ENCODE measurements at places on chromosomes 6 and 20. TPM values are rescaled to one million over a fixed set of nuclear protein-coding genes. Genes with fewer than 3 reads are reported as not detected.

CALHM4 gene
- polyA plus RNA-seq, result not detected

METTL24 gene
- not detected for polyA plus RNA-seq

TTBK1 gene
- not detected for polyA plus RNA-seq

DEFB129 gene
- polyA plus RNA-seq, result not detected

BHLHE23 gene
- polyA plus RNA-seq, result not detected

WFDC11 gene
- not detected for polyA plus RNA-seq

ZNF334 gene
- 4.0 TPM for polyA plus RNA-seq

COL21A1 gene
- 0.35 TPM for polyA plus RNA-seq

NAA20 gene
- 85.1 TPM for polyA plus RNA-seq

PLCB4 gene
- 18.6 TPM for polyA plus RNA-seq

ADGRF1 gene
- polyA plus RNA-seq, result not detected

NOP56 gene
- polyA plus RNA-seq, result 142 TPM

DNA sequence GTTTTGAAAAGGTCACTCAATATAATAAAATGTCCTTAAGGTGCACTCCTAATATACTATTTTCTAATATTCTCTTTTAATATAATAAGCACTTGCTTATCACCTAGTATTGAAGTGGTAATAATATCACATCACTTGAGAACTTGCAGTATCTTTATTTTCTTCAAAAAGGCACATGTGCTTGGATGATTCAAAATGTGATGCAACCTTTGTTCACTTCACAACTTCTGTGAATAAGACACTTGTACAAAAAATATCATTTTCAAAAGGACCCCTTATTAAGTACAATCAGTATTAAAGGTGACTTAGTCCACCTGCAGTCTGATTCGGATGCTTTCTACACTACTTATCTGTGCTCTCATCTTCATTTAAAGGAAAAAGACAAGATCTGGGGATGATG is 3.4 kb downstream of the PRELID3B start:
- DNase-seq, result no peak

- no peak for DNase-seq
Measured at GRCh38 chr6:78253618-78254017, 600.8 kb downstream of the MEI4 start.

- no peak for DNase-seq
Measured at GRCh38 chr6:1724616-1725015, 114.9 kb downstream of the FOXC1 start.

GRCh38 chr6:137976430-137976829 is 109.4 kb downstream of the TNFAIP3 start:
- DNase-seq, result no peak

DNA sequence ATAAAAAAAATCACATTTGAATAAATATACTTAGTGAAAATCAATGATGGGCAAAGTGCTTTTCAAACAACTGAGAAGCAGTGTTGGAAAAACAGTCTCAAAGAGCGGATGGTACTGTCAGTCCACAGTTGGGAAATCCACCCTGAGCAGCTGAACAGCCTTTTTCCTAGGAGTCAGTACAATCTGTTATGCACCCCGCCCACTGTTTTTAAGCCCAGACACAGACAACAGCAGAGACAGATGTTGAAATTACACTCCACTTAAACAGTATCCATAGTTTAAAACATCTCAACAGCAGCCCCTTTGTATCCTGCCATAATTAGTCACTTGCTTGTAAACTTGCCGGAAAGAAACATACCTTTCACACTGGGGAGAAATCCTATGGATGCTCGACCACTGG is 372 bp downstream of the KIAA0408 start:
- DNase-seq, result no peak

DNA sequence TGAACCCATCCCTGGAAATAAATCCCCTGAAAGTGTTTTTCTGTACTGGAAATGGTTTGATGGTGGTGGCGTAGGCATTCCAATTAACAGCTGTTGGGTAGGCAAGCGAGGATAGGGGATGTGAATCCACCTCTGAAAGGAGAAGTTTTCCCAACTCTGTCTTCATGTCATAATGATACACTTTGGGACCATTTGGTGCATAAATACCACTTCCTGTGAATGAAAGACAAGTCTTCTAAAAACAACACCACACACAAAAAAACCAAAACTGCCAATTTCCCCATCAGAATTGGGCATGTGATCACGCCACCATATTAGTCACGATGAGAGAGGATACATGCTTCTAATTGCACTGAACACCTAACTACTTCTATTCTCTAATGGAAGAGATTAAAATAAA is 6.4 kb downstream of the VNN2 start:
- no peak for DNase-seq

DNA sequence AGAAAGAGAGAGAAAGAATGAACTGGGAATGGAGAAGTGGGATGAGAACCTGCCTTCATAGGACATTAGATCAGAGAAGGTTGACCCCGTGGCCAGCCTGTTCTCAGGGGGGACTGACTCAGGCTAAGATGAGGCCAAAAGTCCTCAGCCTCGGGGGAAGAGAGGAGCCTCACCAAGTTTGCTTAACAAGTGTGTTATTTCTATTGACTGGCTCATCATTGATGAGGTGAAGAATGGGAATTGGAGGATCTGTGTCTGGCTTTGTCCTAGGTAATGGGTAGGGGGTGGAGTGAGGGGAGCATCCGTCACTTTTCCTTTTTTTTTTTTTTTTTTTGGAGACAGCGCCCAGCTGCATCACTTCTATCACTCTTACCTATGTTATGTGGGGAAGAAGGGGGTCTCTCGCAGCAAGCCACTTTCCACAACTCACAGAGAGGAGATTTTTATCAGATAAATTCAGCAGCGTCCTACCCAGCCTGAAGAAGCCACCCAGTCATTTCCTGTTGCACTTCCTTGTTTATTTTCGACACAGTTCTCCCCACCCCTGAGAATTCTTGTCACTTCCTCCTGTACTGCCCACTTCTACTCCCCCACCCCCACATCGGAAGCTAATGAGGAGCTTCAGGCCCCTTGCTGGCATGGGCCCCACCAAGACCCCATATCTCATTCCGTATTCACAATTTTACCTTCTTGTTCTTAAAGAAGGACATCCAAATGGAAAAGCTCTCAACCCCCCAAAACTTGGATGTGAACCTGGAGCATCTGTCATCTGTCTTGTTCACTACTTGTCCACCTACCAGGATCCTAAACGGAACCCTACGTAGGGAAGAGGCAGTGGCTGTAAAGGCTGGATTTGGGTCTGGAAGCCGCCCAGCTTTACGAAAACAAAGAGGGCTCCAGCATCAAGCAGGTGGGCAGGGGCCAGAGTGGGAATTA is 2.8 kb upstream of the RNASET2 start:
- DNase-seq, result no peak

GRCh38 chr20:11511821-11512220 is 405.9 kb upstream of the BTBD3 start:
- no peak for DNase-seq

- no peak for DNase-seq
Measured at GRCh38 chr20:60565083-60565482, 606.9 kb downstream of the CDH26 start.

DNA sequence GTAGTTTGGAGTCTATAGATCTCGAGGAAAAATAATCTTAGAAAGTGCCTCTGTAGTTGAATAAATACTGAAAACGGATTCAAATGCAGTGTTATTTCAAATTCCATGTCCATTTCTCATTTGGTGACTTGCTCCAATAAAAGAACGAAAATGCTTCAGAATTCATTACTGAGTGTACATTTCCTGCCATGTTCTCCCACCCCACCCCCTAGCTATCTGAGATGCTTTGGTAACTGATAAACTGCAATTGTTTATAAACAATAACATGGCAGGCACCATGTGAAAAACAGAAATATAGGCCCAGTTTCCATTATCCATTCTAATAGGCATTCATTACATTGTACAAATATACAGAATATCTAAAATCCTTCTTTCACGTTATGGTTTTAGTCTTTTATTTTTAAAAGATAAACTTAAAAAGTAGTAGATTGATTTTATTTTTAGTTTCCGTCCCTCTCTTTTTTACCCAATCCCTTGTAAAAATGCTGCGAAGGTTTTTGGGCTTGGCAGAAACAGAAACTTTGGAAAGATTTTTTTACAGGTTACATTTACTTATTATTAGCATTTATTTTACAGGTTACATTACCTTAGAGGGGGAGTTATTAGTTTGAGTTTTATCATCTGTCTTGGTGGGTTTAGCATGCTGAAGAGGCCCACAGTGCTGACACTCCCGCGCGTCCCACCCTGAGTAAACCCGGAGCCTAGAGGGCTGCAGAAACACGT is 1.5 kb downstream of the FAM162B start:
- DNase-seq, result no peak

- no peak for DNase-seq
Measured at GRCh38 chr6:9938801-9939200, 476.1 kb downstream of the TFAP2A start.

- no peak for DNase-seq
Measured at GRCh38 chr20:58076405-58076804, 152.0 kb downstream of the ANKRD60 start.

DNA sequence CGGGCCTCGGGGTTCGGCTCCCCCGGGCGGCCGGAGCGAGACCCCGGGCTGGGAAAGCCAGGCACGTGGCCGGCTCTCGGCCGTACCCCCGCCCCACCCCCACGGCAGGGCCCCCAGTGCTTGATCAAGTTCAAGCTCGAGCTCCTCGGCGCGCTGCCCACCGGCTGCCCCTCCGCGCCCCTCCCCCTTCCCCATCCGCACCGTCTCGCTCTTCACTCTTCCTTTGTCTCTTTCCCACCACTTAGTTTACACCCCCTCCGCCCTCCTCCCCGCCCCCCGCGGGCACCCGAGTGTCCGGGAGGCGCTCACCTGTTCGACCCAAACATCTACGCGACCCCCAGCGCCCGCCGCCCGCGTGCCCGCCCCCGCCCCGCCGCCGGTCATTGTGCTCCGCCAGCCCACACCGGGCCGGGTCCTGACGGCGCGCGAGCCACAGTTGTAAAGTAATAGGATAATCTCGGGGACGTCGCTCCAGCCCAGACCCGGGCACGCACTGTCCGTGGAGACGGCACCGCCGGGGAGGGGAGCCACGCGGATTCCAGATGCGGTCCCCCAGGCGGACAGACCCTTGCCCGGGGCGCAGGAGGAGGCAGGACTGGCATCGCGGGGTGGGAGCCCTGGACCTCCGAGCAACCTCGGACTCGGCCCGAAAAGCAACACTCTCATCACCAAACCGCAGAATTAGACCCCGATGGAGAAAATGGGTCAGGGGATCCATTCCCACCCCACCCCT is 100.7 kb downstream of the NOL4L start:
- DNase-seq, result no peak

DNA sequence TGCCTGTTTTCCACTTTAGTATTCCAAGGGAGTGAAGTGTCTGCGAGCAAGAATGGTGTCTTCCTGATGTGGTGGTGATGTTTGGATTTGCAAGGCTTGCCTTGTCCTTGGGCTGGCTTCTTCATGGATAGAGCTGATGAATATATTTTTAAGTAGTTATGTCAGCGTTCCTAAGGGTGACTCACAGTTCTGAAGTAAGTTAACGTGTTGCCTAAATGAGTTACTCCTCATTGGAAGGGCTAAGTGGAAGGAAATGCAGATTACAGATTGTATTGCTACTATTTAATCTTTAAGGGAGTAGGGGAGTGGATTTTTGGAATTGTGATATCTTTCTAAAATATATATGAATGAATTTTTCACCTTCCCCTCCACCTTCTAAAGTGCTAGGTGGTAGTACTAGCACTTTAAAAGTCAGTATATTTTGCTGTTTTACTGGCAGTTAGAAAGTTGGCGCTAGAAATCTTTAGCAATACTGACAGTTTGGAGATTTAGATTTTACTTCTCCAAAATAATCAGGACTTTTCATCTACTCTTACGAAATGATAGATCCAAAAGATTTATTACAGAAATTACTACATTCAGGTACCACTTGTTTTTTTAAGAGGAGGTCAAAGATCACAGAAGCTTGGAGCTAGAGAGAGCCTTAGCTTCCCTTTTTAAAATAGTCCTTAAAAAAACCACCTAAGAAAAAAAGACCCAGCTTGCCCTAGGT is 197.4 kb downstream of the JARID2 start:
- DNase-seq, result peak; percentile 72

GRCh38 chr20:62409086-62409853 is 2.2 kb upstream of the CABLES2 start:
- DNase-seq, result no peak

GRCh38 chr6:159788753-159789376 is 537 bp downstream of the TCP1 start:
- no peak for DNase-seq

- DNase-seq, result no peak
Measured at GRCh38 chr6:44699082-44699481, 311.6 kb downstream of the CDC5L start.

GRCh38 chr20:24470746-24471582 is 1.5 kb downstream of the SYNDIG1 start:
- no peak for DNase-seq

GRCh38 chr20:38342216-38342615 is 4.1 kb upstream of the LBP start:
- no peak for DNase-seq

DNA sequence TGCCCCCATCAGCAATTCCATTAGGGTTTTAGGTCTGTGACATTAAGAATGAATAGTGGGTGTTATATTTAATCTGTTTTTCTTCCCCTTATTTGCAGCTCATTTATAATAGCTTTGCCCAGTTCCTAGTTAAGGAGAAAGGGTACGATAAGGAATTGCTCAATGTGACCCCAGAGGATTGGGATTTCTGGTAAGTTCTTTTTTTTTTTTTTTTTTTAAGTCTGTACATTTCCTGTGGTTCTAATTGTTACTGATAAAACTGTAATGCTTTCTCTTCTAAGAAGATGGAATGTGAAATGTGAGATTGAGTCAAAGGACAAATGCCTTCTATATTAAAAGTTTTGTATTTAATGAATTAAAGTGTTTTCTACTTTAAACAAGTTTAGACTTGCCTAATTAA is 5.5 kb downstream of the NT5DC1 start:
- DNase-seq, result no peak

DNA sequence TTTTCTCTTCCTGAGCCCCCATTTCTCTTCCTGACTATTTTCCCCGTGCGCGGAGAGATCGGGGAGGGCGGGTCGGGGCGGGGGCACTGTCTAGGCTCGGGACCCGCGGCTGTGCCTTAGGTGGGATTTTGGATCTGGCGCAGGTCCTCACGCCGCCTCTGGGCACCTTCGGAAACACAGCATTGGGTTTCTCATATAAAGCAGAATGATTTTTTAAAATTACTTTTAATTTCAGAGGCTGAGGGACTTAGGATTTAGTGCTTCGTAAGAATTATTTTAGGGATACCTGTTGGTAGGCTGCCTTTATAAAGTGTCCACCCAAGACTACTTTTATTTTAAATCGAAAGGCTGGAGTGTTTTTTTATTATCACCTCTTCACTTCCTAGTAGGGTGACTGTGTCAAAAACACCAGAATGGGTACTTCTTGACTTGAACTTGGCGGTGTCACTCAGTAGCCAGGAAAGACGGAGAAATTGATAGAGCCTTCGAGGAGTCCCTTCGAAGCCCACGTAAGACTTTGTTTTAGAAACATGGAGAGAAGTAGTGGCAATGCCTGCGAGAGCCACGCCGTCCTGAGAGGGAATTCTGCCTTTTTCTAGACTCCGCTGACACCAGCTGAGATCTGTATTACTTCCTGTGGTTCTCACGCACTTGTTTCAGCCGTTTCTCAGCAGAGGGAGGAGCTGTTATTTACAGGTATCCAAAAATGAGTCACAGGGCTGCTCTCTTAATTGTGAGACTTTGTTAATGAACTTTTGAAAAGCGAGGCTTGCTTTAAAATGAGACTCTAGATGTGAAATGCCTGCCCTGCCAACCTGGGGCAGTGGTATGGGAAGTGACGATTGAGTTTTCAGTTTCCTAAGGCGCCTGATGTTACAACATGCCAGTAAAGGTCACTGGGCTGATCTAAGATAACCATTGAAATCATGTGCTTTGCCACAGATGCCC is 667 bp downstream of the STX11 start:
- no peak for DNase-seq

All from AG04450 (cell line).